Stimulated activated CD8-positive, alpha-beta memory T cell treated with anti-CD3 and anti-CD28 coated beads, Interleukin-2, amount 100 ng/mL, for 48 hours (primary cell): ENCODE measurements at places on chromosomes 7 and 10.

- peak; percentile 27 for DNase-seq
Measured at GRCh38 chr7:23106057-23106822, 655 bp downstream of the KLHL7 start.

- DNase-seq: no peak
Measured at GRCh38 chr7:107857541-107857912, 33.5 kb upstream of the DLD start.

DNA sequence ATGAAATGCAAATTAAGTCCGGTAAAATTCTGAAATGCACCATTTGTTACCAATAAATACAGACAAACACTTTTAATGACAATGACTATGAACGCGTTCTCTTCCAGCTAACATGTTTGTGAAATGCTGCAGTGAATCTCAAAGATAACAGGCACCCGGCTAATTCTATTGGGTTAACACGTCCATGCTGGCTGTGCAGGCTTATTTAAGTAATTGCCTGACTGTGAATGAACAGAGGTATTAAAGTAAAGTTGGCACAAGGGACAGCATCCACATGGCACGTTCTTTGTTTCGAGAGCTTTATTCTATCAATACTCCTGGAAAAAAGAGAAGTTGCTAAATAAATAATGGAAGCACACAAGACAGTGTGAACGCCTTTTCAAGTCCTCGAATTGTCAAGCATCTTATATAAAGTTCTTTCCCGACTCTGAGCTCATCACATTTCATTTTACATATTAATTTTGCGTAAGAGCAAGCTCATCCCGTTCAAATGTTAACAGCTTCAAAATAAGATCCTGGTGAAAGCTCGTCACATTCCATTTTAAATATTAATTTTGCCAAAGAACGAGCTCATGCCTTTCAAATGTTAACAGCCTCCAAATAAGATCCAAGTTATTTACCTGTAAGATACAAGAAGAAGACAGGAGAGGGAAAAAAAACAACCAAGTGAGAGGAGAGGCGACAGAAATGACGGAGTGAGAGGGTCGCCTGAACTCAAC, 111.3 kb upstream of the RHEB start:
- DNase-seq: no peak

DNA sequence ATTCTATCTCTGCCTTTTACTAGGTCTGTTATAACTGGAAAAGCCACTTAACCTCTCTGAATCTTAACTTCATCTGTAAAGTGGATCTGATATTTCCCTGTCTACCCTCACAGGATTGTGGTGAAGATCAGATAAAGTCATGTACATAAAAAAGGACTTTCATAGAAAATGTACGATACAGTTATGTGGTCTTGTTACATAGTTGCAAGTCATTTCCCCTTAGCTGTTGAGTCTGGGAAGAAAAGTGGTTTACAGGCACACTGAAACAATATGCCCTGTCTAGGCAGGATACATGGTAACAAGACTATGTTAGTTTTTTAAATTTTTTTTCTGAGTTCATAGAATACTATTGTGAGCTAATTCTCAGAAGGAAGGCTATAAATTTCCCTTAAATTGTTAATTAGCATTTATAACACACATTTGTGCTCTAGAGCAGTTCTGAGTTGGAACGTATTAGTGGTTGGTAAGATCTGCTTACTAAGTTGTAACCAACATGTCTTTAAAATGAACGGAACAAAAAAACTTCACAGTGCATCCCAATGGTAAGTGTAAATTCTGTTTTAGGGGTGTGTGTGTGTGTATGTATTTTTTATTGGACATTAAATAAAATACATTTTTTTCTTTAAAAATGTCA, 7.1 kb upstream of the GSTO1 start:
- no peak for DNase-seq

GRCh38 chr10:68957654-68958053, 1.7 kb downstream of the DDX21 start:
- DNase-seq: no peak
